ENCODE measurements at places on chromosomes 1 and 21. TPM values are rescaled to one million over a fixed set of nuclear protein-coding genes. Genes with fewer than 3 reads are reported as not detected.

- DNase-seq = no peak
Measured at GRCh38 chr1:171730052-171730451, 11.8 kb downstream of the VAMP4 start.

DNA sequence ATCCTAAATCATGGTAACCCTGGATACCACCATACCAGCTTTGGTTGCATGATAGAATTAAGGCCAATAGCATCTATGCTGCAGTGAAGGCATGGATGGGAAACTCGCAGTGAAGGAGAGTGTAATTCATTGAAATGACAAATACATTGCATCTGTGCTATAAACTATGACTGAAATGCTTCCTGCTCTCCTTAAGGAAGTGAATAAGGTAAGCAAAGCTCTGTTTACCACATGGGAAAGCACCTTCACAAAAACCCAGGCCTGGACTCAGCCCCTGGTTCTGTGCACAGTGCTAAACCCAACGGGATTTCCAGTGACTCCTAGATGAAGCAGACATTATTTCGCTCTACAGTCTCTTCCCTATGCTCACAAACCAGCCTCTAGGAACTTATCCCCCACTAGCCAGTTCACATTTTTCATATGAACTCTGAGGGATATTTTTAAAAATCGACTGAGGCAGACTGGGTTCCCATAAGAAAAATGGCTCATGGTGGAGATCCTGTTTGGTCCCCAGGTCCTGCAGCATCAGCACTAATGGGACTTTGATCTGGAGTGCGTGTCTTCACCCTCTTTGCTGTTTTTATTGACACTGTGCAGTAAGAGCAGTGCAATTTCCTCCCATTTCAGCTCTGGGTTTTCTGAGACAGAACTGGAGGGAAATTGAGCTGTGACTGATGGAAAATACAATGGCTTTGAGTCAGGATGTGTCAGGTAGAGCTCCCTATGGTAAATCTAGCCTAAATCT is 362.7 kb downstream of the SIPA1L2 start:
- no peak for DNase-seq

- DNase-seq = no peak
Measured at GRCh38 chr1:91650764-91651163, 150.1 kb downstream of the CDC7 start.

GRCh38 chr21:19541602-19542001 is 1138.0 kb upstream of the TMPRSS15 start:
- no peak for DNase-seq

- DNase-seq = no peak
Measured at GRCh38 chr1:36513676-36514473, 31.2 kb upstream of the CSF3R start.

GRCh38 chr1:193971595-193971994 is 785.2 kb upstream of the B3GALT2 start:
- no peak for DNase-seq

B3GALT5 gene
- not detected for total RNA-seq

DNA sequence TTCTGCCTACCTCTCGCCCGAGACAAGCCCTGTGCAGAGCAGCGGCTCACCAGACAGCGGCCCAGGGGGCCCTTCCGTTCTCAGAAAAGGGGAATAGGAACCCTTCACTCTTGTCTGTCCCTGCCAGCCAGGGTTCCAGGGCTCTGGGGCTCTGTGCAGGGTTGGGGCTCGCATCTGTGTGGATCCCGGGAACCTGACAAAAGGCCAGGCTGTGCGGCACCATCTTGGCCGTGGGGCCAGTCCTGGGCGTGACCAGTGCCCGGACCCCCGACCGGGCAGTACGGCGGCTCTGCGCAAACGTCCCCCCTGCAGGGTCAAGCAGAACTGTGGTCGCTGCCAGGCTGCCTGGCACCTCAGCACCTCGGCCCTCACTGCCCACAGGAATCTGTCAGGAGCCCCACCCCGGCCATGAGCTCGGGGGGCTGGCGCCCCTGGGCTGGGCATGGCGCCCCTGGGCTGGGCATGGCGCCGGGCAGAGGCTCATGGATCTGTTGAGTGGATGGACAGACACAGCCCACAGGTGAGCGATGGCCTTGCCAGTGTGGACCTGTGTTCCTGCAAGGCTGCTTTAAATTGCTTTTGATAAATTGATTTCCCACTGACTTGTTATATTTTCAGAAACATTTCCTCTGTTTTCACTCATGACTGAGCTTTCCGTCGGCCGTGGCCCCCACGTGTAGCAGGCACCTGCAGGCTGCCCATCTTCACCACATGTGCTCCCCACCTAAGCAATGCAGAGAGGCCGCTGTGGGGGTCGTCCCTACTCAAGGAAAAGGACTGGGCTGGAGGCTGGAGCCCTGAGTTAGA is 59.0 kb downstream of the SLX9 start:
- DNase-seq = no peak

PLPPR4 gene
- not detected for total RNA-seq

DNA sequence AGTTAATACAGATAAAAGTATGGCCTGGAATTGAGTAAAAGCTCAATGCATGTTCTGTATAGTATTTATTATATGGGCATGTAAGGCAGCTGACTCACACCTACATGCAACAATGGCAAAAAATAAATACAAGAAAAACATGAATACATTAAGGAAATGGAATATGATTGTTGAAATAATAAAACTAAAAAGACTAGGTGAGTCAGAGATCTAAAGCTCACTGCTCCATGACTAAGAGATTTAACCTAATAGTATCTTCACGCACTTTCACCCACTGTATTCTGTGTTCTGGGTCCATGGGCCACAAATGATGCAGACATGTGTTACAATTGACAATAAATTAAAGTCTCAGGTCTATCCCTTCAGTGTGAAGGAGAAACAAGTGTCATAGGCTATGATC is 607.0 kb downstream of the AGBL4 start:
- no peak for DNase-seq

MYBPH gene
- total RNA-seq = not detected

FAM167B gene
- 0.80 TPM for total RNA-seq

DPT gene
- total RNA-seq = not detected

MATN1 gene
- 0.44 TPM for total RNA-seq

GRCh38 chr1:42669936-42670335 is 11.7 kb downstream of the PPIH start:
- no peak for DNase-seq

GRCh38 chr1:31831397-31832378 is 15.9 kb upstream of the SPOCD1 start:
- DNase-seq = no peak

- DNase-seq = no peak
Measured at GRCh38 chr1:241518476-241519307, 863 bp downstream of the FH start.

- DNase-seq = no peak
Measured at GRCh38 chr21:42056468-42056867, 14.6 kb upstream of the UMODL1 start.

SPATA46 gene
- not detected for total RNA-seq

DNA sequence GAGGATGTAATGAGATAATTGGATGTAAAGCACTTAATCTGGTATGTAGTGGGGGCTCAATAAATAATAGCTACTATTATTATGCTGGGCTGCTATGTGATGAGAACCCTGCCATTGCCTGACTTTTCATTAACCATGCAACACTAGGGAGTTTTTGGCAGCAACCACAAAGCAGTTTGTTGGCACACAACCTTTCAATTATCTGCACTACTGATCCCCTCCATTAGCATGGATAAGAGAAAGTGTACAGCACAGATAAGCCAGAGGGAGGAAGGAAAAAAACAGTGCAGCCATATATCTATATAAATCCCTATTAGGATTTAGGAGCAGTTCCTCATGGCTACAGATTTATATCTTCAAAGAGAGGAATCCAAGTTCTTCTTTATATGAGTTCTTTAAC is 498.5 kb downstream of the NUF2 start:
- DNase-seq = no peak

TEDDM1 gene
- total RNA-seq = not detected

- DNase-seq = peak; percentile 90
Measured at GRCh38 chr1:62783736-62784508, at the start of gene ATG4C. Gene ATG4C, plus strand, starts transcription at chr1:62784132. Its CDS starts 19,655 bp downstream, at chr1:62803787.

PRDM16 gene
- total RNA-seq = not detected

- no peak for DNase-seq
Measured at GRCh38 chr1:155472491-155473083, 90.0 kb downstream of the ASH1L start.

- DNase-seq = no peak
Measured at GRCh38 chr1:53740621-53741105, 1.7 kb upstream of the GLIS1 start.

NBPF4 gene
- 0.97 TPM for total RNA-seq

GRCh38 chr1:7886405-7886745 is 33.5 kb upstream of the UTS2 start:
- no peak for DNase-seq

DNA sequence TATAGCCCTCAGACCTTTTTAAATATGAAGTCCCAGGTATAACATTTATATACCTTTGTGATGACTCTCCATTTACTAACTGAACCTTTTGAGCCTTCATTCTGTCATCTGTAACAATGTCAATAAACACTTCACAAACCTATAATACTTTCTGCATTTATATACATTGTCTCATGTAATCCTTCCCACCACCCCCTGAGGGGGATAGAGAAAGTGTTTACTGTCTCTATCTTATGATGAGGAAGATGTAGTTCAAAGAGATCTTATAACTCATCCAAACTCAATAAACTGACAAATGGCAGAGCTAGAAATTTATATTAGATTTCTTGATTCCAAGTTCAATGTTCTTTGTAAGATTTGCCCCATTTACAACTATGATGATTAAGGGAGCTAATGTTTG is 48.3 kb upstream of the CR2 start:
- DNase-seq = no peak

DNA sequence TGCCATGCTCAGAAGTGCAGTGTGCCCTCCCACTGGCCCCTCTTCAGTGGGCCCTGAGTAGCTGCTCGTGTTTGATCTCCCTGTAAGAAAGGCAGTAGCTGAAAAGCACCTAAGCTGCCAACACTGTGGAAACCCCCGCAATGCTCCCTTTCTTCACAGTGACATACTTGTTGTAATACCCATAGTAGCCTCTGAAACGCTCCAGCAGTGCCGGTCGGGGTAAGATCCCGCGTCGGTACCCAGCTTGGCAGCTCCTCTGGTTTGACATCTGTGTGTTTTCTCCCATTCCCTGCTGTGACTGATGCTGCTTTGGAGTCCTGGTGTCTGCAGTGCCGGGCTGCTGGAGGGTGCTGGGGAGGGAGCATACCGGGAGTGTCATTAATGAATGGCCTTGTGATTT is 3.6 kb downstream of the CHAF1B start:
- no peak for DNase-seq

- DNase-seq = no peak
Measured at GRCh38 chr1:158021721-158022120, 28.3 kb downstream of the KIRREL1 start.

- DNase-seq = no peak
Measured at GRCh38 chr21:29326914-29327554, 28.3 kb downstream of the BACH1 start.

All from activated T-helper 2 cell treated with anti-CD3 and anti-CD28 coated beads, Interferon-gamma antibody, Interleukin-2, Interleukin-4, amounts not matched to agents 10 μg/mL and 5 μg/mL and 100 μg/mL, durations not matched to agents 14 hours and 24 hours and 36 hours (primary cell).